ENCODE measurements at places on chromosomes 7 and 10.

GRCh38 chr7:35570937-35571336, 124.0 kb downstream of the HERPUD2 start:
- no peak for DNase-seq

GRCh38 chr7:85714043-85714578, 527.3 kb upstream of the SEMA3D start:
- DNase-seq, result no peak

DNA sequence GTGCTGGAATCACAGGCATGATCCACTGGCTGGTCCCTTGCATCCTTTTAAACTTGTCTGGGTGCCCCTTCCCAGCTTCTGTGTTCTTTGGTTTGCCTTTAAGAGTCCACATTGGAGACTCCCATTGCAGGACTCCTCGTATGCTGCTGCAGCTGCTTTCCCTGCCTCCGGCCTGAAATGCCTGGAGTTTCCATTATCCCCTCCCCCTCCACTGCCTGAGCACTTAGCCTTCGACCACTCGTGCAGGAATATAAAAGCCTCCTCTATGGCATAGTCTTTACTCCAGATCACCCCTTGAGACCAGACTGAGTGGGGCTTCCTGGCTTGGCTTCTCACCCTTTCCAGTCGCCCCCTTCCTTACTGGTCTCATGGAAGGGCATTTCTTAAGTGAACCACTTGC, 80.2 kb downstream of the RHOBTB1 start:
- no peak for DNase-seq

- DNase-seq, result no peak
Measured at GRCh38 chr10:74730246-74730645, 96.2 kb upstream of the KAT6B start.

GRCh38 chr7:11935905-11936304, 103.9 kb upstream of the THSD7A start:
- DNase-seq, result peak; percentile 58

- DNase-seq, result peak; percentile 48
Measured at GRCh38 chr7:137001041-137001440, 132.6 kb downstream of the CHRM2 start.

DNA sequence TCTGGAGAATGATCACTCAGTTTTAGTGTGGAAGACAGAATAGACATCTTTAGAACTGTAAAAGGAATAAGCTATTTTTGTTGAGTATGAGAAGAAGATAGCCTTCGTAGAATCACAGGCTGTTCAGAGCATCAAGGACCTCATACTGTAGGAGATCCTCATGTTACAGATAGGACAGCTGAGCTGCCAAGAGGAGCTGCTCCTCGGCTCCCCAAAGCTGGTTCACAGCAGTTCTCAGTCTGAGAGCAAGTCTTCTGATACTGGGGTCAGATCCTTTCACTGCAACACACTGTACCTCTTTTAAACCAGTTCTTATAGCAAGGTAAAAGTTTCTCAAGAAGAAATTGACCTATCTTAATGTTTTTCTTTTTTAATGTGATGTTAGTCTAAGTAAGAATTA, 17.1 kb downstream of the CCNY start:
- no peak for DNase-seq

GRCh38 chr7:76149847-76150691, 51.6 kb upstream of the SRRM3 start:
- no peak for DNase-seq

- DNase-seq, result no peak
Measured at GRCh38 chr10:65910209-65910608, 1015.6 kb upstream of the LRRTM3 start.

DNA sequence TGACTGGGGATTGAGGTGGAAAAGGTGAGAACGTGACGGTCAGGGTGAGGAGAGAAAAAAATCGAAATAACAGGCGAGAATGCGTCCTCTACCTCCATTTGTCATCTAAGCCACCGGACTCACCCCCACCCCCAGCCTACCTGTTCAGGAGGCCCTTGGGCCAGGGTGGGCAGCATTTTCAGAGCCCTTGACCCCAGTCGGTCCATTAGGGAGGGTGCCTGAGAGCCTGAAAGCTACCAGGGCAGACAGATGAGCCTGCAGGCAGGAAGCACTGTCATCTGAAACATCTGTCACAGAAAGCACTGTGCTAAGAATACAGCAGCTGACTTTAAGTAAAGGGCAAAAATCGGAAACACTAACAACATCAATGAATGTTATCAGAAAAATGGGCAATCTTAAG, 47.0 kb downstream of the MAD1L1 start:
- DNase-seq, result no peak

DNA sequence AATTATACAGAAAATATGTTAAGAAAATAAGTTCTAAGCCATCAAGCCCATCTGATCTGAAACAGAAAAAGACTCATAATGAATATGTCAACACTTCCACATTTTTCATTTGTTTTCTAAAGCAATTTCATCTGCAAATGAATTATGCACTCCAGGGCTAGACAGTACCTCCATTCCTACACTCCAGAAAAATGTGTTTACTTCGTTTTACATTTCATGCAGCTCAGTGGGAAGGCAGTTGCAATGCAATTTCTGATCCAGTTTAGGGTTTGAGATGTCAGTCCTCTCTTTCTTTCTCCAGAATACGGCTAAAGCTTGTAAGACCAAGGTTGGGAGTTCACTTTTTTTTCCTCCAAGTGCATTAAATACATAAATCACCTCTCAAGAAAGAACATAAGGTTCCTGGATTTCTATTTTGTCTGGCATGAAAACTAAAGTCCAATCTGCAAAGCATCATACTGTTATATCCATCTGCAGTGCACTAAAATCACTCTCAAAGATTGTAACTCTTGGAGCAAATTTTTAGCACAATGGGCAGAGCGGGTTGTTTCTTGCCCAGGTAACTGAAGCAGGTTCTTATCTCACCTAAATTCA, 348.8 kb upstream of the C7orf33 start:
- no peak for DNase-seq

DNA sequence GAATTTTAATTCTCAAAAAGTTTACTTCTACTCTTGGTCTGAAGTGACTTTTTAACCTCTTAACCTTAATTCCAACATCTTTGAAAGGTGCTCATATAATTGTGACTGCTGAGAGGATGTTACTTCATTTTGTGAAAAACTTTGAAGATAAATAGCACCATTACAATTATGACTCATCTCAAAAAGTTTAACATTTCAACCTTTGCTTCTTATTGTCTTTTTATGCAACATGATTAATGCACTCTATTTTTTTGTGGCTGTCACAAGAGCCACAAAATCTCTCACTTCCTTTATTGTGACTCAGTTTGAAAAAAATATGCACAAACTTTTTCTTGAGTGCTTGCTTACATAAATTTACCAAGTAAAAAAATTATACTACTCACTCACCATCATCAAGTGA, 383.1 kb downstream of the LRRTM3 start:
- no peak for DNase-seq

- DNase-seq, result no peak
Measured at GRCh38 chr10:5071411-5072198, 22.6 kb upstream of the AKR1C3 start.

Measured in SK-N-MC (cell line).